LNCaP clone FGC (cell line): ENCODE measurements at places on chromosomes 11 and 22.

GRCh38 chr22:49786976-49787706, 40.5 kb downstream of the BRD1 start:
- DNase-seq, result no peak

DNA sequence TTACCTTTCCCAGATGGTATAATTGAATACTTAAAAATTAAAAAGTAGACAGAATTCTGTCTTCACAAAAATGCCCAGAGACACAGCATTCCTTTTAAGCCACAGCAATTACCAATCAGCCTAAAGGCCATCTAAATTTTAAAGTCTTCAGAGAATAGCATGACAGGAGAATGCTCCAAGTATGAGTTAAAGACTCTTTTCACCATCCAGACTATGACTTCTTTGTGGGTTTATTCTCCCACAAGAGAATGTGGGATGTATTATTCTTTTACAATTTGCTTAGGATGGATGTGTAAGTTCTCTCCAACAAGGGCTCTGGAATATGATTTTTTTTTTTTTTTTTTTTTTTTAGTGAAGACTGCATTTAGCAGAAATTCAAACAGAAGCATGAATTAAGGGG, 249.9 kb downstream of the TTC28 start:
- no peak for DNase-seq

GRCh38 chr11:122796128-122796717, 42.1 kb upstream of the CRTAM start:
- DNase-seq, result no peak

DNA sequence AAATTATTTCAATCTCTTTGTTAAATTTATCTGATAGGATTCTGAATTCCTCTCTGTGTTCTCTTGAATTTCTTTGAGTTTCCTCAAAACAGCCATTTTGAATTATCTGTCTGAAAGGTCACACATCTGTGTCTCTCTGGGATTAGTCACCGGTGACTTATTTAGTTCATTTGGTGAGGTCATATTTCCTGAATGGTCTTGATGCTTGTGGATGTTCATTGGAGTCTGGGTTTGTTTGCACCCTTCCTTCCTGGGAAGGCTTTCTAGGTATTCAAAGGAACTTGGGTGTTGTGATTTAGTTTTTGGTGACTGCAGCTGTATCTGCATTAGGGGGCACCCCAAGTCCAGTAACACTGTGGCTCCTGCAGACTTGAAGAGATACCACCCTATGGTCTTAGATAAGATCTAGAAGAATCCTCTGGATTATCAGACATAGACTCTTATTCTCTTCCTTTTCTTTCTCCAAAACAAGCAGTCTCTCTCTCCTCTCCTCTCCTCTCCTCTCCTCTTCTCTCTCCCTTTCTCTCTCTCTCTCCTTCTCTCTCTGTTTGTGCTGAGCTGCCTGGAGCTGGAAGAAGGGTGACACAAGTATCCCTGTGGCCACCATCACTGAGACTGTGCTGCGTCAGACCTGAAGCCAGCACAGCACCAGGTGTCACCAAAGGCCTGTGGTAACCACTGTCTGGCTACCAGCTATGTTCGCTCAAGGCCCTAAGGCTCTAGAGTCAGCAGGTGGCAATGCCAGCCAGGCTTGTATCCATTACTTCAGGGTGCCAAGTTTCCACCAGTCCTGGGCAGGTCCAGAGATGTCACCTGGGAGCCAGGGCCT, 3.3 kb upstream of the HEPN1 start:
- no peak for DNase-seq

GRCh38 chr11:84250834-84251613, 964.9 kb upstream of the CCDC90B start:
- no peak for DNase-seq

- no peak for DNase-seq
Observed at GRCh38 chr11:134637091-134638015, 225.3 kb upstream of the B3GAT1 start.
